ENCODE measurements at places on chromosomes 12 and 14.

GRCh38 chr12:1635301-1636095 lies 6.5 kb downstream of the WNT5B start:
- DNase-seq, result no peak

- no peak for DNase-seq
Observed at GRCh38 chr14:41498959-41499358, 107.7 kb upstream of the LRFN5 start.

DNA sequence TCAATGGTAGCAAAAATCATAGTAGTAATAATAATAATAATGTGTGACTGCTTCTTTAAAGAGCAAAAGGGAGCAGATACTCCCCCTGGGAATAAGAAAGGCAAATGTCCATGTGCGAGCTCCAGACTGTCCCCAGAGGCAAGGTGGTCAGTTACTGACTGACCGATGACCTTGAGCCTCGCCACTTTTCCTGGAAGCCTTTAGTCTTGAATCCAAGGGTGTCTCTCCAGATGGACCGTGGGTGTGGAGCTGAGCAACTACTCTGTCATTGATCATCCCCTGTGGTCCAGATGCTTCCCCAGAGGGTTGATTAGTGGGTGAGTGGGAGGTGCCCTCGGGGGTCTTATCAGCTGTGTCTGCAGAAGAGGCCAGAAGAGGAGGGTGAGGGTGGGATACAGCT lies 418.5 kb upstream of the TBX3 start:
- no peak for DNase-seq

DNA sequence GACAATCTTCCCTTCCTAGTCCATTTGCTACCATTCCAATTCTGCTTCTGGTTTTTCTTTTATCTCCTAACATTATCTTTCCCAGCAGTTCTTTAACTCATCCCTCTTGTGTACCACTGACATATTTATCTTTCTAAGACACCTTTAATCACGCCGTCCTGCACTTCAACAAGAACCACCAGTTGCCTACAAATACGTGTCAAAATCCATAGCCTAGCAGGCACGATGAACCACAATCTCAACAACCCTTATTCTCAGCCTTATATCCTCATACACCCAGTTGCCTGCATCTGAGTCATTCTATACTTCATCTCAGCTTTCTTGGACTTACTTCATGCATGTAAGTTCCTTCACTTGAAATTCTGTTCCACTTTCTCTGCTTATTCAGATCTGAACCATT lies 16.4 kb upstream of the ST8SIA1 start:
- no peak for DNase-seq

DNA sequence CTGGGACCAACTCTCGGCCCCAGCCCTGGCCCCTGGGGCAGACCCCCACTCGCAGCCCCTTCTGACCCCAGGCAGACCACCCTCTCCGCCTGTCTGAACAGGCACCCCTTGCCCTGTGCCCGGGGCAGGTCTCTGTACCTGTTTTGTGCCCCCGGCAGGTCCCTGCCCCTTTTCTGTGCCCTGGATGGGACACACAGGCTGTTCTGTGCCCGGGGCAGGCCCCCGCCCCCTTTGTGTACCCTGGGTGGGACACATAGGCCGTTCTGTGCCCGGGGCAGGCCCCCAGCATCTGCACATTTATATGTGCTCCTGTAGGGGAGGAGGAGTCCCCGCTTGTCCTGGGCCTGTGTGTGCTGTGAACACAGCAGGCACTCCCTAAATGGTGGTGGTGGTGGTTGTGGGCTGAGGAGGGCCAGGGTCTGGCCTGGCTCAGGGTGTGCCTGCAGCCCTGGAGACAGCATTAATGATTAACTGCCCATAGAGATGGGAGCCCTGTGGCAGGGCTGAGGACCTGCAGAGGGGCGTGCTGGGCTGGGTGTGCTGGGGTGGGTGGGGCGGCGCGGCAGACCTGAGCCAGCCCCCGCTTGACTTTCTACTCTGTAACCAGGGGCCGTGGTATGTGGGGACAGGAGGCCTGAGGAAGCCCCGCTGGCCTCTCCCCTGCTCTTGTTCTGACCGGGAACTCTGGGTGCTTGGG lies 3.7 kb downstream of the FBRSL1 start:
- DNase-seq, result no peak

- DNase-seq, result no peak
Observed at GRCh38 chr12:92690601-92691000, 12.2 kb upstream of the PLEKHG7 start.

- no peak for DNase-seq
Observed at GRCh38 chr14:55858604-55859003, 259.6 kb upstream of the PELI2 start.

- no peak for DNase-seq
Observed at GRCh38 chr12:117091758-117092510, 7.3 kb downstream of the TESC start.

- DNase-seq, result no peak
Observed at GRCh38 chr12:18283831-18284230, 22.5 kb downstream of the PIK3C2G start.

GRCh38 chr14:100409651-100410050 lies 86.5 kb downstream of the SLC25A47 start:
- no peak for DNase-seq

GRCh38 chr12:33156042-33156441 lies 259.5 kb upstream of the PKP2 start:
- DNase-seq, result no peak

DNA sequence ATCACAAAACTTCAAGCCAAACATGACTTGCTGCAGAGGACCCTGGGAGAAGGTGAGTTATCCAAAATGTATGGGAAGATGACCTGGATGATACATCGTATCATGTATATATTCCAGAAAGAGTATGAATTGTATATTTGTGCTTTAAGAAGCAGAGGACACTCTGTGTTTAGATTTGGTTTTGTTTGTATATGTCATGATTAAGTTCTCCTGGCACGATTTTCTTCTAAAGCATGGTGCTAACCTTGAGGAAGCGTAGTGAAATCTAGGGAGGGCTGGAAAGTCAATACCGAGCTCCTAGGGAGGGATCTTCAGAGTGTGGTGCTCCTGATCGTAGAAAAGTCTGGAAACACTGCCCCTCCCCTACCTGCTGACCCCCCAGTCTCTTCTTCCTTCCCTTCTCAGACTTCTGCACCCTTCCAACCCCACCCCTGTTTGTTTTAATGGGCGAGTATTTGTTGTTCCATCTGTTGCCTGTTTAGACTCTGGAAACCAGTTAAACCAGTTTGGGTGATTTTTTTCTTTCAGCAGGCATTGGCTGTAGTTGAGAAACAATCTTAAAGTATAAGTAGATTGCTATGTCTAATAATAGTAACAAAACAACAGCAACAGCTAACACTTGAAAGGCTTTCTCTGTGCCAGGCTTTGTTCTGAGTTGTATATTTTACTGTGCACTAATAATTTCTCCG lies 141.6 kb downstream of the KICS2 start:
- no peak for DNase-seq

GRCh38 chr12:4091016-4091743 lies 182.4 kb upstream of the CCND2 start:
- DNase-seq, result no peak

DNA sequence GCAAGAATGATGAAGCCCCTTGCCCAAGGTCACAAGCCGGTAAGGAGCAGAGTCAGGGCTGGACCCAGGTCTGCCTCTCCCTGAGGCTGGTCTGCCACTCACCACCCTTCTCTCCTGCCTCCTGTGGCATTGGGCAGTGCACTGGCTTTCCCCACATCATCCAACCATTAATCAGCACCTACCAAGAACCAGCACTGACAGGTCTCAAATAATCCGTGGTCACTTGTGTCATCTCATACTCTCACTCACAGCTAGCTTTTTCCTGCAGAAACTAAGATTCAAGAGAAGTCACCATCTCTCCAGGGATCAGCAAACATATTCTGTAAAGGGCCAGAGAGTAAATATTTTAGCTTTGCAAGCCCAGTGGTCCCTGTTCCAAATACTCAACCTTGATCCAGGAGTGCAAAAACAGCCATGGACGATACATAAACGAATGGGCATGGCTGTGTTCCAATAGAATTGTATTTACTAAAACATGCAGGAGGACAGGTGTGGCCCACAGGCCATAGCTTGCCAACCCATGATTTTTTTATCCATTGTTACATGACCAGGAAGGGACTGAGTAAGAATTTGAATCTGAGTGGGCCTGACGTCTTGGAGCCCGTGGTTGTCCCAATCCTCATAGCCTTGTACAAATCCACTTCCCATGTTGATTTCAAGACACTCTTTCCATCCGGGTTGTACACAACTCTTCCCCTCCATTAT lies 374.2 kb downstream of the BCL11B start:
- no peak for DNase-seq

DNA sequence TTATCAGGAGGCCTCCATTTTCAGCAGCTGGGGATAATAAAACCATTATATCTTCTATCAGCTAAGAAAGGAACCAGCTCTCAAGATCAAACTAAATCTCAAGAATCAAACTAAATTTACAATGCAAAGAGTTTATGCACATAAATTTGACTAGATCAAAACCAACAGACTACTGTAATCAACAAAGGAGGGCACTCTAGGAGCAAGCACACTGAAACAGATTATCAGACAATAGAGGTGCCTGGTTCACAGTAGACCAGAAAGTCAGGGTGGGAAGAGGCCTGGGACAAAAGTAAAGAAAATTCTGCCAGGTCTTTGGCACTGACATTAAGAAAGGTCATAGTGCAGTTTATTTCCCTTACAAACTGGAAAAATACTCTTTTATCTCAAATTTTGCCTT lies 61.0 kb downstream of the HECTD4 start:
- DNase-seq, result no peak

DNA sequence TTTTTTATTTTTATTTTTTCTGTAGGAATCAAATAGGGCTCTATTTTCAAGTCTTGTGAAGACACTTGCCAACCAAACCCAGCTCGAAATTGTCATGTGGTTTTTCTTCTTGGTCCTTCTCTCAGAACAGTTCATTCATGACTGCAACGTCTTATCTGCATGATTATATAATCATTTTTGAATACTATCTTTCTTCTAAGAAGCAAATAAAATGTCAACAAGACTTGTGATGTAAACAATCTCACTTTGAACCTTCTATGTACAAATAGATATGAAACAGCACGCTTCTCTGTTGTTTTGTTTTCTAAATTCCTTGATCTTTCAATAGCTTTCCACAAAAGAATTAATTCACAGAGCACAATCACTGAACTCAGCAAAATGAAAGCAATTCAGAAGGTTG lies 320.7 kb downstream of the SOX5 start:
- no peak for DNase-seq

DNA sequence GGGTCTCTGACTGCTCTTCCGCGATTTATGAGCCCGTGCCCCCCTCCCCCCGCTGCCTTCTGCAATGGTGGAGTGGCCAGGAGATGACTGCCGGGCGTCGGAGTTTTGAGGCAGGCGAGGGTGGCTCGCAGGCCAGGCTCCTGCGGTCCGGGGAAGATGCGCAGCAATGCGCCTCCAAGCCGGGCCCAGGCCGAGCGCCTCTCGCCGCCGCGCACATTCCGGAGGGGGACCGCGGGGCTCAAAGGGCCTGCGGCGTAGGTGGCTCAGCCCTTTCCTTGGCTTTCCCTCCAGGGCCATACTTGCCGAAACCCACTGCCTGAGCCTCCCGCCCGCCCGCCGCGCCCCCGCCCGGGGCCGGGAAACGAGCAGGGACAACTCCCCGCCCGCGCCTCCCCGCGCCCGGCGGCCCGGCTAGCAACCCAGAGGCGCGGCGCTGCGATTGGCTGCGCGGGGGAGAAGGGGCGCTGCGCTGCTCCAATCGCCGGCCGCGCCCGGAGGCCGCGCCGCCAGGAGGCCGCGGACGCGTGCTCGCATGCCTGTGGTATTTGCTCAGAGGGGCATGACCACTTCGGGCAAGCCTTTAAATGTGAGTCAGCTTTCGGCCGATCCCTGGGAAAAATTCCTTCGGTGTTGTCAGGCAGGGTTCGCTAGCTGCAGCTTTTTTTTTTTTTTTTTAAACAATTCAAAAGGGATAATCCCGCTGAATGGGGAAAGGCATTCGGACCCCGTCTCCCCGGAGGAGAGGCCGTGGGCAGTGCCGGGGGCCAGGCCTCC lies 157.9 kb upstream of the PARP11 start:
- peak; percentile 95 for DNase-seq

DNA sequence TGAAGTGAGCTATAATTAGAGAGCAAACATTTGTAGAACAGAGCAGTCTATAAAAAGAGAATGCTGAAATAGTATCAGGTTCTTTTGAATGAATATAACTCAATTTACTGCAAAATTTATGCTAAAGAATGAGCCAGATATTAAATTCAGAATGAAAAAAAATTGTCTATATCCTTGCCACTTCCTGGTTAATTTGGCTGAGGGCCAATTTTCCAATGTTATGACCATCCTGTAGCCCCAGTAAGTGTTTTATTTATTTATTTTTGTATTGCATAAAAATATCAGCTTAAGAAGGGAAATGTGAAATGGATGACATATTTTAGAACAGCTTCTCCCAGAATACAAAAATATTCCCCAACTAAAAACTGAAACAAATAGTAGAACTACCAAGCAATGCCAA lies 263.4 kb downstream of the SOX5 start:
- no peak for DNase-seq

DNA sequence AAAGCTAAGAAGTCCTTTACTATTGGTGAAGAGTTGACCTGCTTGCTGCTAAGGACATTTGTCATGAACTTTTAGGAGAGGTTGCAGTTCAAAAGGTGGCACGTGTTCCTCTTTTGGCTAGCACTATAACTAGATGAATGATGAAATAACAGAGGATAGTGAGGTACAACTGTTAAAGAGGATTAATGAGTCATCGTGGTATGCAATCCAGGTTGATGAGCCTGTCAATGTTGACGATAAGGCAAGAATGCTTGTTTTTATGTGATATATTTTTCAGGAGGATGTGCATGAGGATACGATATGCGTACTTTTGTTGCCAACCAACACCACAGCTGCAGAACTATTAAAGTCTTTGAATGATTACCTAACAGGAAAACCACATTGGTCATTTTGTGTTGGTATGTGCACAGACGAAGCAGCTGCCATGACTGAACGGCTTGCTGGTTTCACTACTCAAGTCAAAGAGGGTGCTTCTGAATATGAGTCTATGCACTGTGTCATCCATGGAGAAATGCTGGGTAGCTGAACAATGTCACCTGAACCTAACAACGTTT lies 10.6 kb downstream of the CEP128 start:
- peak; percentile 45 for DNase-seq

DNA sequence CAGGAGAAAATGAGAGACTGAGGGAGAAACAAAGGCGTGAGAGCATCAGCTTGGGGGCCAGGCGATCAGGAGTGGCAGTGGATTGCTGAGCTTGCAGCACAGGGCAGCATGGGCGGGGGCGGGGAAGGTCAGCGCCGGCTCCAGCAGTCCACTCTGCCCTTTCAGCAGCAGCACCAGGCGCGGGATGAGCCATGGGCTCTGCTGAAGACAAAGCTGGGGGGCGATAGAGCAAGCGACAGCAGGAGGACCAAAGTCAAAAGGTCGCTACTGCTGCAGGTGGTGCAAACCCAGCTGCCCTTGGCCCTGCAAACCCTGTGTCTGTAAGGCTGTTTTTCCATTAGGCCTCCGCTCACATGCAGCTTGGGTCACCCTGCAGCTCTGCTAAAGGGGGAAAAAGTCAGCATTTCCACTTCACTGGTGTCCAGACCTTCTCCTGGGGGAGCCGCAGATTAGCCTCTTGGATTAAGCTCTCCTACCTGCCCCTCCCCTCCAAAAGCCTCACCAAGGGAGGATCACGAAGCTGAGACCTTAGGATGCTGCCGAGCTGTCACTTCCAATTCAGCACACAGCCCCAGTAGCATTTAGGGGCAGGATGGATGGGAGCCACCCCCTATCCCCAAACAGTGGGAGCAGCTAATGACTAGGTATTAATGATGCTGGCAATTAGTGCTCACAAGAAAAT lies 204.8 kb downstream of the DPF3 start:
- DNase-seq, result no peak

Data from GM20000 (cell line).